GM23338 (cell line): ENCODE measurements at places on chromosomes 11 and 22.

DNA sequence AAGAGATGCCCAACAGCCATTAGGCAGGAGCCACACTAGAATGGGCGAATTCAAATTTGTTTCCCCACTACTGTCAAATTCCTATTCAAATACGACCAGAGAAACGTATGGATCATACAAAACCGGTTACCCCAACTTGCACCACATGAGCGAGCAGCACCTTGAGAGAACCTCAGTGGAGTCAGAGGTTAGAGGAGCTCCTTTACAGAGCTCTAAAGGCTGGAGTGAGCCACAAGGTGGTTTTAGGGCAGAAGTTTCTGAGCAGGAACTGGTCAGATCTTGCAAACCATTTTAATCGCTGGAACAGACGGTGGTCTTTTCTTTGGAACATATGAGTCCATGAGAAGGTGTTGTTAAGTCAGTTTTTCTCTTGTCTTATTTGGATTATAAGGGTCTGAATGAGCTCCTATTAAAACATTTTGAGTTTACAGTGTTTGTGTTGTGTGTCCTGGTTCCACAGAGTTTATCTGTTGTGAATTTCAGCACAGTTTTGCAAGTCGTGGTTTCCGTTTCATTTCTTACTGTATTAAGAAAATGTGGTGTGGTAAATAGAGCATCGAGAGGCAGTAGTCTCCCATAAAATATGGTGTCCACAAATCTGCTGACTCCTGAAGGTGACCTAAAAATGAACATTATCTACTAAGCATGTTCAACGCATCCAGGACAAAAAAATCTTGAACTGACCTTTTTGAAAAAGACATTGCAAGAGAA lies 471.7 kb downstream of the NTM start:
- no peak for DNase-seq

GRCh38 chr11:10497371-10498021 lies 42.4 kb downstream of the AMPD3 start:
- DNase-seq = no peak

DNA sequence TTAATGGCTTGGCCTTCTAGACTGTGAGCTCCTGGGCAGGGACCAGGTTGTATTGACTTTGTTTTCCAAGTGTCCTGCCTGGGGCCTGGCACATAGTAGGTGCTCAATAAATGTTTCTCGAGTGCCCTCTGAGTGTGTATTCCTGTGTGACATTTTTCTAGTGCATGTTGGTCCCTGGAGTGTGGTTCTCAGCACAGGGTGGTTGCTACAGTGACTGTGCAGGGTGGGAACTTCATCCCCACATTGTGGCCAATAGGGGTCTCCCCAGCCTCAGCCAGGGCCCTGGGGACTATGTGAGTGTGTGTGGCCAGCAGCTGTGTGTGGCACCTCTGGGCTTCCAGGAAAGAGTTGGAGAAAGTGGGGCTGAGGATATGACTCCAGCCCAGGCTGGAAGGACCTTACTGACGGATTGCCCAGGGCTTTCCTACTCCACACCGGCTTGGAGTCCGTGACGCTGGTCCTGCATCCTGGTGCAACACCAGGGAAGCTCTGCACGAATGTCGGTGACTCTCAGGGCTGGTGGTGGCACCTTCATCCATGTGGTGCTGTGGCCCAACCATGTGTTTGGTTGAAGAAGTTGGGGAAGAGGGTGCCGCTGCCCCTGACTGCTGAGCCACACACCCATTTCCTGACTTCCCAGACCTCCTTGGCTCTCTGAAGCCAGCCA lies 9.0 kb upstream of the MARK2 start:
- DNase-seq = peak; percentile 71

- DNase-seq = no peak
These were observed 569.9 kb downstream of the BUD13 start for GRCh38 chr11:116202922-116203321.

- DNase-seq = no peak
These were observed 905.5 kb upstream of the RAG2 start for GRCh38 chr11:37503411-37504059.

DNA sequence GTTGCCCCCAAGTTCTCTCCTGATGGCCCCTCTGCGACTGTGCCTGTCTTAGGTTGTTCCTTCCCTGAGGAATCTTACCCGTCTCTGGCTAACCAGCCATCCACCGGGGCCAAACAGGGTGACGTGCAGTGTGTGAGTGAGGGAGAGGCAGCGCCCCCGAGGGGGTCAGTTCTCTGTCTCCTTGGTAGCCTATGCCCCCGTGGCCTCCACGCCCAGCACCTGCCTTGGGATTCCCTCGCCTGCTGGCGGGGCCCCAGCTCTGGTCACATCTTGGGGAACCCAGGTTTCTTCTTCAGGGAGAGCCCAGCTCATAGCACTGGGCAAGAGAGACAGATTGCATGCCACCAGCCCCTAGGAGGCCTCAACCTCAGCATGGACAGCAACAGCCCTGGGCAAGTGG lies 5.8 kb downstream of the NXF1 start:
- DNase-seq = no peak

DNA sequence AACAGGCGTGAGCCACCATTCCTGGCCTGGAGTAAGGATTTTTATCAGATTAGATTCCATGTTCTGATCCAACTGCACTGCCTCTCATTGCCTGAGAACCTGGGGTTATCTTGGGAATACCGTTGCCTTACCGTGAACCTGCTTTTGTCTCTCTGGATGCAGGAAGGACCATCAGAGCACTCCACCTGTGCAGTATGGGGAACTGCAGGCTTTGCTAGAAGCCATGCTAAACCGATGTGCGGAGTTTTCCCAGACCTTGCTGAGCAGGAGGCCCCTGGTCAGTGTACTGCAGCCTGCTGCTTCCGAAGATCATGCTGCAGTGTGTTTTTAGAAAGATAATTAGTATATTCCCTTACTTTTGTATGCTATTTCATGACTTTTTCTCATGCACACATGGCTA lies 43.6 kb downstream of the MEI1 start:
- DNase-seq = peak; percentile 55

- no peak for DNase-seq
These were observed 25.2 kb downstream of the GDPD4 start for GRCh38 chr11:77276271-77276670.

GRCh38 chr11:130344841-130345240 lies 30.1 kb upstream of the ZBTB44 start:
- DNase-seq = no peak

GRCh38 chr11:59416613-59417012 lies 9.6 kb downstream of the OR5A2 start:
- DNase-seq = no peak

DNA sequence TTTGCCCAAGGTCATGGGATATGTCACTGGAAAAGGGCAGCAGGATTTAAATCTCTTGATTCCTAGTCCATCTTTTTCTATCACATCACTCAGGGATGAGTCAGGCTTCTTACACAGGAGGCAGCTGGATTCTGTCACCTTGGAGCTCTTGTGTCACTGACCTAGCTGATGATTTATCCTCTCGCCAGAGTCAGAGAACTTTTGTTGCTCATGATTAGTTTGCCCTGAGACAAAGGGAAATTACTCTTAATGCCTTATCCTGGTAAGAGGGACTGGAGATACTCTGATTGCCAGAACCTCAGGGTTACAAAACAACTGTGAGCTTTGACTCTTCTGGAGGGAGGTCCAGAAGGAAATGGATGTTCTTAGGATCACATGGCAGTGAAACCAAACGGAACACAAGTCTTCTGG lies 10.1 kb downstream of the COA4 start:
- DNase-seq = no peak

GRCh38 chr11:94925422-94926270 lies 47.7 kb downstream of the CWC15 start:
- DNase-seq = no peak

GRCh38 chr11:931385-931784 lies 5.7 kb downstream of the AP2A2 start:
- no peak for DNase-seq

DNA sequence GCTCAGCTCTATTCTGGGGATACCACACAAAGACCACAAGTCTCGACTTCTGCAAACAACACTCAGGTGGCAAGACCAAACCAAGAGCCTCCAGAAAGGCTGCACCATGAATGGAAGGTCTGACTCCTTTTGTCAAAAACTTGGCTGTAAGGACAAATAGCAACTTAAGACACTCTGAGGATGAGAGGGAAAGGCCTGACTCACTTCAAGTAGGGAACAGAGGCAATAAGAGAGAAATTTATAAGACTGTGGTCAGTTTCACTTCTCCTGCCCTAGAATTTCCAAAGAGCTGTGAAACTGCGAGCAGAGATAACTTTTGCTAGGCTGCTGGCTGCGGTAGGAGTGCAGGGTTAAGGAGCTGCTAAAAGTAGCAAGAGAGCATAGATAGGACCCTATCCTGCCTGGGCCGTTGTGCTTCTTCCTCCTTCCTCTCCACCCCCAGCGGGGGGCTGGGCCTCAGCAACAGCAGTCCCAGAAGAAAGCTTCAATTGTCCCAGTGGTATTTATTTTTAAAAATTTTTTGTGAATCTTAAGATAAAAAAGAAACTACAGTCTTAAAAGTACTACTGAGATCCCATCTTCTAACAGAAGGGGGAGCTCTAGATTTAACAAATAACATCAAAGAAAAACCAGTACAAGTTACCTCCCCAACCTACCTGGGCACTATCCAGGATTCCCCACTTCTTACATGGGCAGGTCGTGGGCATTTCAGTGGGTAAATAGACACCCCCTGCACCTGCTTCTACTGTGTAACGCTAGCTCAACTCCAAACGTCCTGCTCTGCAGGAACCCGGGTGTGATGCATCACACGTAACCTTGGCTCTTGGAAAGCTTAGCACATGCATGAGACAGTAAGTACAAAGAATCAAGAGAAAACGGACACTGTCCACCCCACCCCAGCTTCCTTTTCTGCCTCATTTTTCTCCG lies 66.4 kb downstream of the SGSM3 start:
- DNase-seq = peak; percentile 79

DNA sequence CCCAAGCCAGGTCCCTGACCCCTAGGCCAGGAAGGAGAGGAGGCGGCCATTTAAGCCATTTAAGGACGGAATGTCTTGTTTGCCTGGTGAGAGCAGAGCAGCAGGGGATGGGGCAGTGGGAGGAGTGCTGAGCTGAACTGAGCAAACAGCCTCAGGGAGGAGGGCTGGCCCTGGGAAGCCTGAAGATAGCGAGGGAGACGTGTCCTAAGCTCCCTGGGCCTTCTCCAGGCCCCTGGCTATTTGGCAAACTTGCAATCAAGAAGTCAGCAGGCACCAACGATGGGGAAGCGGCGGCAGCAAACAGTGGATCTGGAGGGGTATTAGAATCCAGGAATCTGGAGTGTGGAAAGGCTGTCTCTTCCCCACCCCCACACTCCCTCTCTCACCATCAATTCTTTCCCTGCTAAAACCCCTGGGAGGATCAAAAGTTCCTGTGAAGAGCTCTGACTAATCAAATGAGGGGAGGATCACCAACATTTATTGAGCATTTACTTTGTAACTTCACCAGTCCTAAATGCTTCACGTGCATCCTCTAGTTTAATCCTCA lies 8.8 kb downstream of the BCL9L start:
- peak; percentile 79 for DNase-seq

- peak; percentile 43 for DNase-seq
These were observed 44.2 kb downstream of the CCDC81 start for GRCh38 chr11:86418917-86419316.

DNA sequence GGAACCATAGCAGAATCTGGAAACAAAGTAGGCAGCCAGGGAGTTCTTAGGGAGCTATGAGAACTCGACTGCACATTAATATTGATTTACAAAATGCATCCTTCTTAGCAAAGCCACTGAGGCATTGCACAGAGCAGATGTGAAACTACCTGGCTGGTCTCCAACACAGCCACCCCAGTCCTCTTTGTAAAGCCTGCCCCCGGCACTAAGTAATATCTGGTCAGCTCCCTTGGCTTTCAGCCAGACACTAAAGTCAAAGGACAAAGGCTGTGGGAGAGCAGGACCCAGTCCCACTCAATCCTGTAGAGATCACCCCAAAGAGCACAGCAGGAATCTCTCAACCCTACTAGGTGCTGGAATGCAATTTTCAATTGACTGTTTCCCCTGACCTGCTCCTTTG lies 12.8 kb downstream of the XRRA1 start:
- no peak for DNase-seq

GRCh38 chr22:46273432-46274148 lies 5.8 kb downstream of the TTC38 start:
- DNase-seq = no peak

DNA sequence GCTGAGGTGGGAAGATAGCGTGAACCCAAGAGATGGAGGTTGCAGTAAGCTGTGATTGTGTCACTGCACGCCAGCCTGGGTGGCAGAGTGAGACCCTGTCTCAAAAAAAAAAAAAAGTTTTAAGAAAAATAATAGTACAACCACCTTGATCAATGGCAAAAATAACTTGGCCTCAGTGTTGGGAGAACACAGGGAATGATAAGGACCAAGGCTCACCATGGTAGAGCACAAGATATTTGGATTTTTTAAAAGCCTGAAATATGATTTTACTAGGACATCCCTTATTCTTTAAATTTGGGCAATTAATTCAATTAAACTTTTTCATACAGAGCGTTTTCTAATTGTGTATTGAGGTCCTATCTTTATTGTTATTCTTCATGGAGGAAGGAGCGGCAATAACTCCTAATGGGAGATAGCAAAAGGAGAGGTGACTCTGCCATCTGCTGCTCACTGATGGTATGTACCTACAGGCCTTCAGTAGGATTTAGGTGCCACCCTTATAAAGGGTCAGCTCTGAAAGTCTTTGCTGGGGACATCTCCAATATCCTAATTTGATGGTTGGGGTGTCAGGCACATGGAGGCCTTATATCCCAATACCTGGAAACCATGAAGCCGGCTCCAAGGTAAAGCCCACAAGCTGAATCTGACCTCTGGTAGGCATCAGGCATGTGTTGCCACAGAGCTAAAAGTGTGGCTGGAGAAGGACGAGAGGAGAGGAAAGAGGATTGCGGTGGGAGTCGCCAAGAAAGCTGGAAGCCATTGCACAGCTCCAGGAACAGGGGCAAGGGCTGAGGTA lies 21.9 kb upstream of the POLD3 start:
- peak; percentile 75 for DNase-seq

- peak; percentile 26 for DNase-seq
These were observed 274.9 kb upstream of the MPPED2 start for GRCh38 chr11:30861064-30861463.

- no peak for DNase-seq
These were observed 4.7 kb downstream of the ZDHHC13 start for GRCh38 chr11:19121646-19122045.

DNA sequence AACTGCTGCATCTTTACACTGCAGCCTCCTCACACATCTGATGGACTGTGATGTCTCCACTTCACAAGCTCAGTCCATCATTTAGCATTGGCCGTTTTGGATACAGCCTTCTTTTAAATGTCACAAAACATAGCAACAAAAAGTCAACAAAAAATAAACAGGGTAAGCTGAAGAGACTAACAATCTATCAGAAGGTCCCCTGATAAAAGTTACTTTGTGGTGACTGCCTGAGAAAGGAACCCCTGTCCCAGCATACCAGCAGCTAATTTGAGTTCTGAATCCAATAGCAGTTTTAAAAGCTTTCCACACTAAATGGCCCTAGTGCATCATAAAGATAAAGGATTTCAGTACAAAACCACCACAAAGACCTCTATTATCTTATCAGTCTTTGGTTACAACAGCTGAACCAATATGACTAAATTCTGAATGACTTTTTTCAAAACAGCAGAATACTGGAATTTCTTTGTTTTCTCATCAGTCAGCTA lies 162.4 kb downstream of the SOX6 start:
- no peak for DNase-seq

- DNase-seq = no peak
These were observed 1.5 kb downstream of the GAL start for GRCh38 chr11:68685656-68686380.
